AML-193 (cell line): ENCODE measurements at places on chromosomes 1 and 21.

DNA sequence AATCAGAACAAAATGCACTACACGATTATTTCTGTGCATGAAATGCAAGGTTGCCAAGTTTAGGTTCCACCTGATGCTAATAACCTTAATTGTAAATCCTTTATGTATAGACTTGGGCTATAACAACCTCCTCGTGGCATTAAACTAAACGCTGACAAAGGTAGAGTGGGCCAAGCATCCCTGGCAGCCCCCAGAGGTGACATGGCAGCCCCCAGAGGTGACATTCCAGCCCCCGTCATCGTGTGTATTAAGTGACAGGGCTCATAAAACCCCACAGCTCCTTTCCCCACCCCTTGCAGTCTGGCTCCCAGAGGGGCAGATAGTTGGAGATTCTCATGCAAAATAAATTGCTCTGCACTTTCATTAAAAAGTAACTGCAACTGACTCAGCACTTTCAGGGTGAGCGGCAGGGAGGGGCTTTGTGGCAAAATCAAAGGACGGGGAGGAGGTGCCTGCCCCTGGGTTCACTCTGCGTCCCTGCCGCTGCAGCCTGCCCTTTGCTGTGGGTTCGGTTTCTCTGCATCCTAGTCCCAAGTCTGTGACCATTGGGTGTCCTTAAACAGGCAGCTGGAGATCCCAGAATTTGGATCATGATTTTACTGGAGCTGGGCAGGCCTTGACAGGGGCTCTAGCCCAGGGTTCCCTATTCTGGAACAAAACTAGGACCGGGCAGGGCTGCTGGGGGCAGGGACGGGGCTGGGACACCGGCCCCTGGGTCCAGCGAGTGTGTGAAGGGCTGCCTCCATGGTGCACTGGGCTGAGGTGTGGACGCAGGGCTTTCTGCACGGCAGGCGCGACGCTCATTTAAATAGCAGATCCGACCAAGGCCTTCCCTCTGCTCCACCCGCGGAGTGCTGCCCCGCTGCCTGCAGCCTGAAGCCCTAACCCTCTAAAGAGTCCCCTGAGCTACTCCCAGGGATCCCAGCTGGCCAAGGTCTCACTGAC lies 234.9 kb upstream of the VAMP3 start:
- DNase-seq = no peak

DNA sequence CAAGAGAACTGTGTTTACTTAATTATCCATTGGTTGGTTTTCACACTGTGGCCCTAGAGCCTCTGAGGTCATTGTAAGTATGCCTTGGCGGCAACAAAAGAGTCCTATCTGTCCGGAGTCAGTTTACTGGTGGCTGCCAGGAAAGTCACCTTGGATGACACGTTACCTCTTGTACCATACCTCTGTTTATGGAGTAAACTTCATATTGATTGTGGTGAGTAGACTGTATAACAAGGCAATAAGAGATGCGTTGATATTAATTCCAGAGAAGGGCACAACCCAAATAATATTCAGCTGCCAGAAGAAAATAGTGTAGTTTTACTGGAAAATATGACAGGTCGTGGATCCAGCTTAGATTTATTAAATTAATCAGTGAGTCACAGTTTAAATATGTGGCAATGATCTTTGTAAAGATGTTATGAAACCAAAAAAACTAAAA lies 20.4 kb upstream of the KIF14 start:
- no peak for DNase-seq

DNA sequence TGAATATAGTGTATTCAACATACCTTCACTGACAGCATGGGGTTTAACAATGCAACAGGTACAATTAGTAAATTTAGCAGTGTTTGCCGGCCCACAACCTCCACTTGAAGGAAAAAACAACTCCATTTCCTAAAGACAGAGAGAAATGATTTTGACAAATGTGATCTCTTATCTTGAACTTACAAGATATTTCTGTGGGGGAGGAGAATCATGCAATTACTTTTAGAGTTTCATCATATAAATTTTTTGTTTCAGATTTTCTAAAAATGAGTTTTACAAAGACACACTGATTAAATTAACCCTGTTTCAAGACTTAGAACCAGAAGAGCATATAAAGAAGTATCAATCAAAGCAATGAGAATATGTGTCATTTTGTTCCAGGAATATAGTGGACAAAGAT lies 80.3 kb downstream of the NME7 start:
- DNase-seq = no peak

DNA sequence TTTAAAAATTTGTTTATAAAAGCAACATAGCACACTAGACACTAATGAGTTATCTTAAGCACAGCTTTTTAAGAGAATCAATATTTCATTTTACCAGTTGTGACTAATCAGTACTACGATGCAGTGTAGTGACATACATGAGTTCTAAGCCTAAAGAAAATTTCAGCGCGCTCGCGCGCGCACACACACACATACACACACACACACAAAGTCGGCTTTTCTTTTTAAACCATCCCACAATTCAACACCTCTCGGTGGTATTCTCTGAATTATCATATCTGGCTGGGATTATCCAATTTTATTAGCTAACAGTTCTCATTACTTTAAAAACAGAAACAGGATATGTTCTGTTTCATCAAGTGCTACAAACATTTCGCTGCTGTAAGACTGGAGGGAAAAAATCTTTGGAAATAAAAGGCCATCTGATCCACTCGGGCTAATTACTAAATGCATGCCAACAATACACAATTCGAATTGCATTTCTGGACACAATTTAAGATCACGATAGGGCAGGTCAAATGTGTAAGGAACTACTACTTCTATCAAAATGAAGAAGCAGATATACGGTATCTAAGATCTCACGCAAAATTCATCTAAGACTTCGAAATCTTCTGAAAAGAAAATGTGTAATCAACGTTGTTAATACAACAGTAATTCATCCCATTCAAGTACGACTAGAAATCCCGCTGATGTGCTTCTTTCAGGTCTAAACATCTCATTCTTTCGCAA lies 1.2 kb downstream of the TUT4 start:
- DNase-seq = peak; percentile 26

DNA sequence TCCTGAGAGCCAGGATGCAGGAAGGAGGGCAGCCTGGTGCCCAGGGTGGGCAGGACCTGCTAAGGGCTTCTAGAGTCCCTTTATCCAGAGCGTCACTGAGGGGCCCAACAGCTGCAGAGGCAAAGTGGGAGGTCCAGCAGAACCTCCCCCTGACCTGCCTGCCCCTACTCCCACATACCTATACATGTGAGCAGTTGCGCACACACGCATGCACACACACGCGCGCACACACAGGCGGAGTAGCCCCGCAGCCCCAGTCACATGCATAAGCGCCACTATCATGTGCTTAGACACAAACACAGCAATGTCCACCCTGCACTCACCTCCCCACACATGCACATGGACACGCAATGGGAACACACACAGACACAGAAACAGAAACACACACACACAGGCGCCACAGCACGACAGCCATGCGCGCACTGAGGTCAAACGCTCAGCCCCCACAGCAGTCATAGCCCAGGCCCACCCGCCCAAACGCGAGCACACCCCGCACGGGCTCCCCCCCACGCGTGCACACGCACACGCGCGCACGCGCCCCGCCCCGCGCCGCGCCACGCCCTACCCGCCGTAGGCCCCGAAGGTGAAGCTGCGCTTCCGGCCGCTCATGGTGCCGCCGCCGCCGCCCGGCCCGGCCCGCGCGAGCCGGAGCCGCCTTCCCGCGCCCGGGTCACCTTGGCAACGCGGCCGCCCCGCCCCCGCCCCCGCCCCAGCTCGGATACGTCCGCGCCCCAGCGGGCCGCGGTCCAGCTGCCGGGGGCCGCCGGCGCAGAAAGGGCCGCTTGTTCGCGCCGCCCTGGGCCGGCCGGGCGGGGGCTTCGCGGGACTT lies 17.7 kb downstream of the RAP1GAP start:
- no peak for DNase-seq

DNA sequence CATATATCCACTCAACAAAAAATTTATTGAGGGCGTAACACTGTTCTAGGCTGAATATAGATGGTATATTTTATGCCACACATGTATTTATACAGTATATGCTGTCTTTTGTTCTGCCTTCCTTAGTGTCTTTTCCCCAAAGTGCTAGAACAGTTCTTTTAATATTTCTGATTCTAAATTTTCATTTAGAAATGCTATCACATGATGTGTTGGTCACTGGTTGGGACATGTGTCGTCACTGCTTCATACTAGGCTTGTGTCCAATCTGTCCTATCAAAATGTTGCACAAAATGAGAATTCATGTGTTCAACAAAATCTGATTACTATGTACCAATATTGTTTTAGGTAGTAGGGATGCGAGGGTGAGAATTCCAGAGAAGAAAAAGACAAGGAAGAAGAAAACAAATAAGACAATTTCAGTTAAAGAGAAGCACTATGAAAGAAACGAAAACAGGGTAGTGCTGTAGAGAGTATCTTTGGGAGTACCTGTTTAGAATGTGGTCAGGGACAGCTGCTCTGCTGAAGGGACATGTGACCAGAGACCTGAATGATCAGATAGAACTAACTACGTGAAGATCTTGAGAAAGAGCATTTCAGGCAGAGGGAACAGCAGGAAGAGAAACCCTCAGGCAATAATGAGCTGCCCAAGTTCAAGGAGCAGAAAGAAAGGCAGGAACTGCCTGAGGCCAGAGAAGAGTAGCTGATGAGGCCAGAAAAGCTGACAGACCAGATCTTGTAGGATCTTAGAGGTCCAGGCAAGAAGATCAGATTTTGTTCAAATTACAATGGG lies 1.3 kb downstream of the KMO start:
- DNase-seq = peak; percentile 59

DNA sequence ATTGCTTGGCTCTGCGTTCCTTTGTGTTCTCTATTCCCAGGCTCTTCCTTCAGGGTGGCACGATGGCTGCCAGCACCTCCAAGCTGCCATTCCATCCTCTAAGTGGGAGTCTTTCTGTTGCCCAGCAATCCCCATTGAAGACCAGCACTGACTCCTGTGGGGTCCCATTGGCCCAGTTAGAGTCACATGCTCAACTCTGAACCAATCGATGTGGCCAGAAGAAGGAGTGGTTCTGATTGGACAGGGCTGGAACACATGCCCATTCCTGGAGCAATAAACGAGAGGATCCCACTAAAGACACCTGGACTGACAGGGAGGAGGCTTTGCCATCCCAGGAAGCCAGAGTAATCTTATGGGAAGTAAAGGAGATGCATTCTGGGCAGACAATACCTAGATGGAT lies 97.2 kb upstream of the IGSF21 start:
- no peak for DNase-seq

- no peak for DNase-seq
Measured at GRCh38 chr1:3393024-3393986, 61.2 kb upstream of the ARHGEF16 start.

DNA sequence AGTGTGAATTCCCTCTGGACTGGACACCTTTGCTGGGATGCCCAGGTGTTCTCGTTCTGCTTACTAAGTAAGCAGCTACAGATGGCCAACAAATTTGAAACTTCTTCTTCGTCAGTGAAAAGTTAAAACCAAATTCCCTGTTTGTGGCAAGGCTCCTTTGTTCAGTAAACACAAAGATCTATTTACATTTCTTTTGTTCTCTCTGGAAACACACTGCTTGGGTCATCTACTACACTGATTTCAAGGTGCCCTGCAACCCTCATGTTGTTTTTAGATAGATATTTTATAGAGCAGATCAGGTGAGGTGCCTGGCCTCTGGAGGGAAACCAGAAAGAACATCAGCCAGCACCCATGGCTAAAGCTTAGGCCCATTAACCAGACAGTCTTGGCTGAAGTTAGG lies 157.2 kb upstream of the UBE2U start:
- DNase-seq = no peak

GRCh38 chr1:54814571-54814970 lies 13.4 kb upstream of the TTC22 start:
- DNase-seq = no peak

- DNase-seq = no peak
Measured at GRCh38 chr1:197515421-197515820, 247.4 kb downstream of the CRB1 start.

GRCh38 chr1:152442301-152442700 lies 28.2 kb upstream of the CRNN start:
- no peak for DNase-seq

- DNase-seq = no peak
Measured at GRCh38 chr21:43343992-43344886, 82.7 kb downstream of the SIK1 start.

DNA sequence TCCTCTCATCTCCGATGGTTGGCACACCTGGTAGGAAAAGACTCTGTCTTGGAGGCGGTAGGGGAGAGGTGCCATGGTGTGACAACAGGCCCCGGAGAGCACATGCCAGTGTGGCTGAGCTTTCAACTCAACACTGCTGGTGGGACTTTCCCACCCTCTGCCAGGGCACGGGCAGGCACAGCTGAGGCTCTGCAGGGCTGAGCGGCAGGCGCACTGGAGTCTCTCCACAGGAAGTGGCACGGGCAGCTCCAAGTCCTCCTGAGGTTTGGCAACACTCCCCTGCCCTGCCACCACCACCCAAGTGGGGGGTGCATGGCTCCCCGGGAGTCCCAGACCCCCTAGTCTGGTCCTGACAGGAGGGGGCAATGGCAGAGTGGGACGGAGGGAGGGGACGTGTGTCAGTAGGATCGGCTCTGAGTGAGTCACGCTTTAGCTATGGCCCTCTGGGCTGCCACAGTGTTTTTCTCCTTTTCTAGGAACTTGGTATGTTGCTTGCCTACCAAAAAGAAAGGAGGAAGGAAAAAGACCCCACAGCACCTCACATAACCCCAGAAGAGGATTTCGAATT lies 27.3 kb upstream of the EVA1B start:
- DNase-seq = peak; percentile 32

DNA sequence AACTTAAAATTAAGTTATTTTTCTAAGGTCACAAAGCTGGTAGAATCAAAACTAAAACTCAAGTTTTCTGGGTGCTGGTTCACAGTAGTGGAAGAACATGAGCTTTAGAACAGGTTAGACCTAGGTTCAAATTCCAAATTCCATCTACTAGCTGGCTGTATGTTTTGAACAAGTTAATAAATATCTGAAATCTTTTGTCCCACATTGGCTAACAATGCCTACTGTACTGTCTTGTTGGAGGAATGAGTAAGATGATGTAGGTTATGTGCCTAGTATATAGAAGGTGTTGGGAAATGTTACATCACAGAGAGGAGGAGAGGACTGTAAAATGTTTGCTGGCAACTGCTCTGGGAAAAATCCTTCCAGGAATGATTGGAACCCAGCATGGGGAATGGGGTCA lies 14.0 kb upstream of the CD247 start:
- no peak for DNase-seq

DNA sequence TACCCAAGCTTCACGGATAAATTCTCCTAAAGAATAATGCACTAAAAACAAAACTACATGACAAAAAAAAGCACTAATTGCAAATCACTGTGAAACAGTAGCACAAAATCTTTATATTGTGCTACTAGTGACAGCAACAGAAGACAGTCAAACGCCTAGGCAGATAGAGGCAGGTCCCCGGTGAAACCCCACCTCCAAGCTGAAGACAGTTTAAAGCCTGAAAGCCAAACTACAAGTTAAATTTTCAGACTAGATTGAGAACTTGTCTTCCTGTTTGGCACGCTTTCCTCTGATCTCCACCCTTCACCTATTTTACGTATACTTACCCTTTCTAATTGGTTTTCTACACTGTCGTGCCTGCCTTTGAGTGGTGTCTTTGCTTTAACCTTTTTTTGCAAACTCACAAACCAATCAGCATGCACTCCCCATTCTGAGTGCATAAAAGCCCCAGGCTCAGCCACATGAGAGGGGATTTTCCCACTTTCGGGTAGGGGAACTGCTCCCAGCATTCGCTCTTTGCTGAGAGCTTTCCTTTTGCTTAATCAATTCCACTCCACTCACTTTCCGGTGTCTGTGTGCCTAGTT lies 3.6 kb upstream of the BACH1 start:
- no peak for DNase-seq
